ENCODE measurements at places on chromosomes 16 and 17.

DNA sequence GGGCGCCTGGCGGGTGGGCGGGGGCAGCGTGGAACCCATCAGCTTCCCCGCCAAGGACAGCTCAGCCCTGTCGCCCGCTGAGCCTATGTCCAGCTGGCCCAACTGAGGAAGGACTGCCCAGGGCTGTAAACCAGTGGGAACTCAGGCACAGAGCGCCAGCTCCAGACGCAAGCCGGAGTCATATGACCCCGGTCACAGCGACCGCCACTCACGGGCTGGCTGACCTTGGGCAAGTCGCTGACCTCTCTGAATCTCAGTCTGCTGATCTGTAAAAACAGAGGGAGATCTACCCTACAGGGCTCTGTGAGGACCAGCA lies 170.0 kb downstream of the C16orf78 start:
- DNase-seq, result no peak

GRCh38 chr17:40524243-40524965 lies 23.0 kb upstream of the TNS4 start:
- DNase-seq, result no peak

DNA sequence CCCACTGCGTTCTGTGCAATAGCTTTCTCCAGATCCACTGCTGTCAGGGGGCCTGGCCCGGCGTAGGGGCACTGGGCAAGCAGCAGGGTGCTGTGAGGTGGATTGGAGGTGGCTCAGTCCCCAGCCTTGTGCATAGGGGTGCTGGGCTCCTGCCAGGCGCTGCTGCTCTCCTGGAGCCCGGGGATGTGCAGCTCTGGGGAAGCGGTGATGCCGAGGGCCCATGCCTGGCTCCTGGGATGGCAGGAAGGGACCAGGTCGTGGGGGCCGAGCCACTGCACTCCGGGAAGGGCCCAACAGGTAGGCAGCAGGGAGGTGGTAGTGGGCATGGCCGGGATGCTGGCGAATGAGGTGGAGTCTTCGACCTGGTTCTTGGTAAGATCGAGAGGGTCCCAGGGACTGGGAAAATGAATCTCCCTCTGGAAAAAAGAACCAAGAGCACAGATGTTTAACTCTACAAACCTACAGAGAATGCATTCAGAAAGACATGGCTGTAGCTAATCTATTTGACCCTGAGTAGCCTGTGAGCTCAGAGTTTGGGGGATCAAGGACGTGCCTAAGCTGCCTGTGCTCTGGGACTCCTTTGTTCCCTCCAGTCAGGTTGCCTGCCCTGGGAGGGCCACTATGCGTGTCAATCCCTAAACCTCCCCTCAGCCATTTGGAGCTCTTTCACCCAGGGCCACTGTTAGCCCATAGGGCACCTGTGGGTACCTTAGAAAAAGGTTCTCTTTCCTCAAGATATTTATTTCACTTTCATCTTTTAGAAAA lies 6.6 kb upstream of the SUPT4H1 start:
- no peak for DNase-seq

- peak; percentile 23 for DNase-seq
Observed at GRCh38 chr16:67055712-67056487, 27.0 kb downstream of the CBFB start.

Measured in GM20000 (cell line).